Stimulated activated CD8-positive, alpha-beta memory T cell treated with anti-CD3 and anti-CD28 coated beads, Interleukin-2, amount 100 ng/mL, for 48 hours (primary cell): ENCODE measurements at places on chromosomes 2 and 18.

DNA sequence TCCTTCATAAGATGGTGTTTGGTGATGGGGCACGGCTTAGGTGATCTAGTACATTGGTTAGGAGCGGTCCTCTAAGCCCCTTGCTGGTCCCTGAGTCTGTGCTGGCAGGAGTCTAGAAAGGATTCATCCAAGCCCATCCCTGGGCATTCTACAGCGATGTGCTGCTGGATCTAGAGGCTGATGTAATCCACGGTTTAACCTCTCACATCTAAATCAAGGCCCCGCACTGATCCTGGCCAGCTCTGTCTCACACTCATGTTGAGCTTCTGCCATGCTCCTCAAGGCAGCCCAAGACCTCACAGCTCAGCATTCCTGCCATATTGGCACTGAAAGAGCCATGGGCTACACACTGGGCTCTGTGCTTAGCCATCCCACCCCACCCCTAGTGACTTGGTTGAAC, 664.8 kb downstream of the STK39 start:
- DNase-seq = no peak

- DNase-seq = no peak
Observed at GRCh38 chr18:36454848-36455458, 157.4 kb downstream of the FHOD3 start.

GRCh38 chr2:224885291-224885690, 157.0 kb downstream of the DOCK10 start:
- DNase-seq = no peak

GRCh38 chr2:187003038-187003554, 154.1 kb upstream of the ZSWIM2 start:
- DNase-seq = no peak

GRCh38 chr18:59265246-59265973, 7.8 kb downstream of the RAX start:
- peak; percentile 28 for DNase-seq

GRCh38 chr2:173472112-173472511, 117.4 kb downstream of the CDCA7 start:
- no peak for DNase-seq

DNA sequence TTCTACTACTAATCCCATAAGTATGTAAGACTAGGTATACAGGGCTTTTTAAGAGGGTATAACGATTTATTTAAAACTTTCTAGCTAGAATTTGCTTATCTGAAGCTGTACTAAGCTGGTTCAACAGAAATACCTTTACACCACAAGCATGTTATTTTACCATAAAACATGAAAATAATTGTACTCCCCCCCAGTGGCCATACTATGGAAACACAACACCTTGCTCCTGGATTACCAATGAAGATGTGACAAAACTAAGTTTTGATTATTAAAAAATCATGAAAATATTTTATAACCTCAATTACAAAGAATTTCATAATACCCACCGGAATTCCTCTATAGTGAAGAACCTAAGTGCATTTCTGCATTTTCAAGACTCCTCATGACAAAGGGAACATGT, 27.3 kb downstream of the LPIN2 start:
- no peak for DNase-seq

DNA sequence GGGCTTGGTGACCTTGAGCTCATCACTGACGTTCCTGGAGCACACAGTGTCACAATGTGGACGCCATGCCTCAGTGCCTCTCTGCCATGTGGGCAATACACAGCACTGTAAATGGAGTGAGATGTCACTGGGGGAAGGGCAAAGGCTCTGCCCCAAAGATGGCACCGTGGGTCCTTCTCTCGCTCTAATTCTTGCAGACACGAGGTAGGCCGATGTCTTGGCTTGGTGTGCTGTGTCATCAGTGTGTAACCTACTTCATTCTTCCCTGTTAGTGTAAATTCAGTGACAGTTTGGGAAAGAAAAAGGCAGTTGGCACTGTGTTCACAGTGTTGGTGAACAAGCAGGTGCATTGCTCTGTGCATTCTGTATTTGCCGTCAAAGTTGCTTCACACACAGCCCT, 309.3 kb upstream of the MYT1L start:
- no peak for DNase-seq

DNA sequence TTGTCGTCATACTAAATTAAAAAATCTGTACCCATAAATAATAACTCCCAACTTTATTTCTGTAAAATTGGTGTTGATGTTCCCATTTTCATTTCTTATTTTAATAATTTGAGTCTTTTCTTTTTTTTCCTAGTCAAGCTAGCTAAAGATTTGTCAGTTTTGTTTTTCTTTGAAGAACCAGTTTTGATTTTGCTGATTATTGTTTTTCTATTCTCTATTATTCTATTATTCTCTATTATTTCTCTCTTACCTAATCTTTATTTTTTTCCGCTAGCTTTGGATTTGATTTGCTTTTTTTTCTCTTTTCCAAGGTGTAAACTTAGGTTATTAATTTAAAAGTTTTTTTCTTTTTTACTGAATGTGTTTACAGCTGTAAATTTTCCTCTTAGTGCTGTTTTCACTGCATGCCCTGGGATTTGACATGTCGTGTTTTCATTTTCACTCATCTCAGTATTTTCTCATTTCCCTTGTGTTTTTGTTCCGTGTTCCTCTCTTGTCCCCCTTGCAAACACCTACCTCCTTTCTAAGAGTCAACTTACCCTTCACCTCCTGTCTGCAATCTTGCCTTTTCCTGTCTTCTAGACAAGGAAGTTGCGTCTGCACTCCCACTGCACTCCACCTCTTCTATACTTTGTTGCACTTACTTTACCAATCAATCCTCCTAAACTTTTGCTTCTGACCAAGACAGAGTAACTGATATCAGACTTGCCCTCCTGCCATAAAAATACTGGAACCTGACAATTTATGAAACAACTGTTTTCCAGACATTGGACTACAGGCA, 18.8 kb downstream of the PSMG2 start:
- DNase-seq = no peak

GRCh38 chr2:126700677-126701076, 44.7 kb downstream of the GYPC start:
- DNase-seq = no peak

GRCh38 chr2:161570424-161571050, 53.7 kb upstream of the SLC4A10 start:
- DNase-seq = no peak

GRCh38 chr2:105865222-105865913, 120.7 kb downstream of the NCK2 start:
- DNase-seq = no peak

- DNase-seq = no peak
Observed at GRCh38 chr2:29253-29652, 17.1 kb downstream of the FAM110C start.

GRCh38 chr2:229437467-229437866, 166.4 kb upstream of the PID1 start:
- no peak for DNase-seq

GRCh38 chr2:209321076-209321475, 102.8 kb upstream of the MAP2 start:
- DNase-seq = no peak

DNA sequence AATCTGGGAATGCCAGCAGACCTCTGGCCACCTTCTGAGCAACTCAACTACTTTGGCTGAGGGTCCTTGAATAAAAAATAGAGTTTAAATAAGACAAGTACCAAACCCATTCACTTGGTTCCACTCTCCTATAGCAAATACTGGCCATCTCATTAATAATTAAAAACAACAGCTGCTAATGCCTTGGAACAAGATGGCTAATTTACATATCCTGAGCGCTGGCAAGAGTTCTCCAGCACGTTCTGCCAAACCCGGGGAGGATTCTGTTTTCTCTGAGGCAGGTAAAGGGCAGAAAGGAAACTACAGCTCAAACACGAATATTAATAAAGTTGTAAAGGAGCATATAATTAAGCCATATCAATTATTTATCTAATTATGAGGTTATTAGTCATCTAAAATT, 1123.7 kb downstream of the TDRD15 start:
- DNase-seq = no peak

DNA sequence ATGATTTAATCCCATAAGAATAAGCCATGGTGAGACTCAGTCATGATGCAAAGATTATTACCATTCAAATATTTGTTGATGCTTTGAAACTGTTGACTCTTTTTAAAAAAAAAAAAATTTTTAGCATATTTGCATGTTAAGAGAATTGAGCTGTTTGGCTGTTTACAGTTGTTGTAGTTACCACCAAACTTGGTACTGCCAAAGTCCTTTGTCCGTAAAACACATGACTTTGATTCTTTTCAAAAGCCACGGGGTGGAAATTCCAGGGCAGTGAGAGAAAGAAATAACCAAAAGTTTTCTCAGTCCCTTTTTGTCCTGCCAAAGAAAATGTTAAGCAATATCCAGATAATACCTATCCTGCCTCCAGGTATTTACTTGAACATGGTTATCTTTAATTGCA, 474.8 kb downstream of the METTL4 start:
- DNase-seq = no peak

- no peak for DNase-seq
Observed at GRCh38 chr2:156483741-156484173, 47.6 kb downstream of the GPD2 start.

GRCh38 chr18:10120622-10121021, 206.8 kb downstream of the VAPA start:
- DNase-seq = no peak

DNA sequence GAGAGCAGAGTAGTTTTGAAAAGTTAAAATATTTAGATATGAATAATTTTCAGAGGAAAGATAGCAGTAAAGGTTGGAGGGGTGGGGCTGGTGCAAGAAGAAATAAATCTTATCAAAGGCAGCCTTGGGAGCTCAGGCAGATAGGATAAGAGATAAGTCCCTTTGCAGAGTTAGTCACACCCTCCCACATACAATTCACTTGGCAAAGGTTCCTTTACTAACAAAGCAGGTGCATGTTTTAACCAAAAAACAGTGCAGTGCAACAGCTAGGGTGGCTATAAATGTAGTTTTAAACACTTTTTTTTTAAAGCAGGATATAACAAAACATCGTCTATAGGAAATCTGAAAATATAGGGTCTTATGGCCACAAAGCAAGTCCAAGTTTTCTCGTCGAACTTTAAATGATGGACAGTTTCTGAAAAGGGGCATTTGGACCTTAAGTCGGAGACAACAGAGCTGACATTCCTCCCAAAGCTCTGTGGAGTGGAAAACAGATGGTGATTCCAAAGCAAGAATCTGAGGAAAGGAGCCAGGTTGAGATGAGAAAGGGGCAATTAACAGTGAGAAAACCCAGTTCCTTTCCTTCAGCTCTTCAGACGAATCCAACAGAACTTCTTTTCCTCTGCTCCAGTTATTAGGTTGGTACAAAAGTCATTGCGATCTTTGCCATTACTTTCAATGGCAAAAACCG, 53.0 kb downstream of the EPHA4 start:
- no peak for DNase-seq

GRCh38 chr2:167253025-167253424, 364.7 kb downstream of the XIRP2 start:
- no peak for DNase-seq

DNA sequence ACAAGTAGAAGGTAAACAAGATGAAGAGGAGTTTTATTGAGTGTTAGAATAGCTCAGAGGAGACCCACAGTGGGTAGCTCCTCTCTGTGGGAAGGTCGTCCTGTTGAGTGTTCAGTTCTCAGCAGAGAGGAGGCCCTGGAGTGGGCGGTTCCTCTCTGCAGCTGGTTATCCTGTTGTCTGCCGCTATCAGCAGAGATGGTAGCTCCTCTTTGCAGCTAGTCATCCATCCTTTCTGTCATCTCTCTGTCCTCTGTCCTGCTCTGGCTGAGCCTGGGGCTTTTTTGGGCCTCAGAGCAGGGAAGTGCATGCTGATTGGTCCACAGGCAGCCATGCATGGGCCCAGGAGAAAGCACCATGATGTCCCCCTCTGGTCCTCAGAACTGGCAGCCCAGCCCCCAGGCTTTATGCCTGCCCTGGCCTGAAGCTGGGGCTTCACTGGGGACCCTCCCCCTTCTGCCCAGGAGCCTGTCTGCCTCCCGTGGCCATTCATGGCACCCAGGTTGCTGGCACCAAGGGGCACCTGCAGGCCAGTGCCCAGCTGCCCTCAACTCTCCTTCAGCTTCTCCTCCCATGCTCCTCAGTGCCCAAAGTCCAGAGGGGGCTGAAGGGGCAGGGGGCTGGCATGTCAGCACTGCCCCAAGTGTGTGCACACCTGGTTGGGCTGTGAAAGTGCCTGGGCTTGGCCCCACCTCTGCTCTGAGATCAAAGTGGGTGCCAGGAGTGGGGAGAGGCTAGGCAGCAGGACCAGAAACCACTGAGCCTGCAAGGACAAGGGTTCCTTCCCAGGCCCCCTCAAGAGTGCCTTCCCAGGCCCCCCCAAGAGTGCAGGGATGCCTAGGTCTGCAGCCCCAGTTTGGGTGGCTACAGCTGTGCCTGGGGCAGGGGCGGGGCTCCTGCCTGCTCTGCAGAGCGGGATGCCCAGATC, 98.7 kb downstream of the TWIST2 start:
- no peak for DNase-seq

DNA sequence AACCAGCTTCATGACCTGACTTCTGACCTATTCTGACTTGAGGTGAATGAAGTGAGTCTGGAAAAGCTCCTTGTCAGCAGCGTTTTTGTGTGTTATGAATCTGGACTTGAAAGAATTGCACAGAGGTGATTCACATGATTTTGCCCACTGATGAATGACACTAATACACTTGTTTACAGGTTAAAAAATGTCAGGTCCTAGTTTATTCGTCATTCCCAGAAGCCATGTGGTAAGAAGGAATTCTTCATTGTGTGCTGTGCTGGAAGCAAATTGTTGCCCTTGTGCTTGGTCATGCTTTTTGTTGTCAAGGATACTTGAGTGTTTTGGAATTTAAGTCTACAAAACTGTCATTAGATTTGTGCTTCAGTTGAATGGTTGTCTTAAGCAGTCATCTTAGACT, 15.5 kb downstream of the SEC11C start:
- DNase-seq = no peak

DNA sequence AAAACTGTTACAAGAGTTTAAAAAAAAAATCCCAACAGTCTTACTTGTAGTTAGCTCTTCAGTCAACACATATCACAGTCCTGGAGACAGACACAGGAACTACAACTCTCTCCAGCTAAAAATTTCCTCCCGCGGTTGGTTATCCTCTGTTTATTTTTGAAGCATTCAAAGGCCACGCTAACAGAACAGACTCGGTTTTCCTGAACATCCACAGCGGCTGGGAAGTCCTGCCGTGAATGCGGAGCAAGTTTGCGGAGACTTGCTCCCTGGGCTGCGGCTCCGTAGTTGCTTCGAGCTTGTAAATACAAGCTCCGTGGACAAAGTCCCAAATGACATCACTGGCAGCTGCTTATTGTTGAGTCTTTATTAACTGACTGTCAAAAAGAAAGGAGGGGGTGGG, at the start of gene NCKAP5:
Gene NCKAP5, minus strand, starts transcription at position 292 of the 400 bp plus-strand sequence. CDS start 50,937 bp downstream, outside the sequence.
- DNase-seq = no peak

DNA sequence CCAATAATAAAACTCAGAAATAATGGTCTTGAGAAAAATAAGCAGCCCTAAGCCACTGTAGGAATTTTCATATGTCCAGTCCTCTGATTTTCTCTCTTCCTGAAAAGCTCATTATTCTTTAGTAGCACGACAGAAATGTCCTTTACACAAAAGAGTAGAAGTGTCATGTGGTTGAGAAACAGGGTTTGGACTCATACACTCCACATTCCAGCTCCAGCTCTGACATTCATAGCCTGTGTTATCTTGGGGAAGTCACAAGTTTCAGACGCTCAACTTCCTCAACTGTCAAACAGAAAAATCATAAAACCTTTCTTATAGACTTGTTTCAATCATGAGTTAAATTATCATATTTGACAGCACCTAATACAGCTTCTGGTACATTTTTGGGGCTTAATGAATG, 511.5 kb downstream of the TNS1 start:
- DNase-seq = no peak

GRCh38 chr18:54647176-54647575, 56.1 kb downstream of the DYNAP start:
- no peak for DNase-seq

GRCh38 chr2:145751155-145751554, 1231.2 kb upstream of the ZEB2 start:
- DNase-seq = no peak

GRCh38 chr2:55364189-55365055, 55.2 kb downstream of the CCDC88A start:
- DNase-seq = no peak
